Stimulated activated CD8-positive, alpha-beta memory T cell treated with anti-CD3 and anti-CD28 coated beads, Interleukin-7, amount 100 ng/mL, for 1 hour (primary cell): ENCODE measurements at places on chromosomes 6 and 20.

GRCh38 chr6:156778454-156779205 lies 1.5 kb downstream of the ARID1B start:
- DNase-seq, result peak; percentile 6

- no peak for DNase-seq
Measured at GRCh38 chr6:12748411-12748810, 31.8 kb downstream of the PHACTR1 start.

GRCh38 chr20:50281831-50282591 lies 91.4 kb downstream of the CEBPB start:
- no peak for DNase-seq

DNA sequence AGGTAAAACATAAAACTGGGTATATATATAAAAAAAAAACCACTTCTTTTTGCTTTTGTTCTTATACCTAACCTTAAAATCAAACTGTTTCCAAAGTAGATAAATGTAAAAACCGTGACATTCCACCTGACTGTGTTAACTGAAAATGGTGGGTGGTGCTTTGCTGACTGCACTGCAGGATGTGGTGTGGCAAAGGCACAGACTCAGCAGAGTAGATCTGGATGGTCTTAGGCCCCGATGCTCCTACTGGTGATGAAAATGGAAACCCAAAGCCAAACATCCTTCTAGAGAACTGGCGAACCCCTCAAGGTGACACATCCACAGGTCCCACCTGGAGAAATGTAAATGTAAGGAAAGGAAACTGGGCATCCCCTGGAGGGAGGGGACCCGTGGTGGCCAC lies 8.9 kb downstream of the TGIF2 start:
- no peak for DNase-seq

DNA sequence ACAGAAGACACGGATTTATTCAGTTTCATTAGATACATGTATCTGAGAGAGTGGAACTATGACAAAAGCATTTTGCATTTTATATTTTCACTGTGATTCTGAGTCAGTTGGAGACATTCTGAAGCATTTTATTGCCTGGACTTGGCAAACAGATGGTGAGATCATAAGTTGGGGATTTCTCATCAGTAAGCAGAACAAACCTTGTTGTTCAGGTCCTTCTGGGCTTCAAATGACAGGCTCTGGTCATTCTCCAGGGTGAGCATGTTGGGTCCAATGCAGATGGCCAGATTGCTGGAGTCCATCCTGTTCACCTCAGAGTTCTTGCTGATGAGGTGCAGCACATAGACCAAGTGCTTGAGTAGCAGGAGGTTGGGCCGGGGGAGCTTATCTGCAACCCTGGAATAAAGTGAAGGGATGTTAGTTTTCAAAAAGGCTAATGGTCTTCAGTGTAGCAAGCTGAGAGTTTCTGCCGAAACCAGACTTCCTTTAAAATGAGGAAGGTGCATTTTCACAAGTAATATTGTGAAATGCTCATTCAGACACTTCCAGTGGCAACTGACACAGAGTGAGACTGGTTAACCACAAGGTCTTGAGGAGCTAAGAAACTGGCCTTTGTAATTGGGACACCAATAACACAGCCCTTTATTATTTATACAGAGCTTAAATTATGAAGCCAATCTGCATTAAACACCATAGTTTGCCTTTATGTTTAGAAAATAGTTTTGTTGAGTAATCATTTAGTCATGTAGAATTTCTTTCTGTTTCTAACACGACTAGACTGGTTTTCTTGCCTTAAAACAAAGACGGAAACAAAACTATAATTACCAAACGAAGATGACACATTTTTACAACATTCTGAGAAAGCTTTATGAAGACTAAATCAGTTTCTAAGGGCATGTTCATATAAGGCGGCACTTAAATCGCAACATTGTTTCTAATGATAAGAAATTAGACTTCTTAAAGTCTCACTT lies 5.6 kb downstream of the TAGAP start:
- DNase-seq, result no peak

GRCh38 chr20:63855363-63856097 lies 5.8 kb upstream of the ABHD16B start:
- no peak for DNase-seq

DNA sequence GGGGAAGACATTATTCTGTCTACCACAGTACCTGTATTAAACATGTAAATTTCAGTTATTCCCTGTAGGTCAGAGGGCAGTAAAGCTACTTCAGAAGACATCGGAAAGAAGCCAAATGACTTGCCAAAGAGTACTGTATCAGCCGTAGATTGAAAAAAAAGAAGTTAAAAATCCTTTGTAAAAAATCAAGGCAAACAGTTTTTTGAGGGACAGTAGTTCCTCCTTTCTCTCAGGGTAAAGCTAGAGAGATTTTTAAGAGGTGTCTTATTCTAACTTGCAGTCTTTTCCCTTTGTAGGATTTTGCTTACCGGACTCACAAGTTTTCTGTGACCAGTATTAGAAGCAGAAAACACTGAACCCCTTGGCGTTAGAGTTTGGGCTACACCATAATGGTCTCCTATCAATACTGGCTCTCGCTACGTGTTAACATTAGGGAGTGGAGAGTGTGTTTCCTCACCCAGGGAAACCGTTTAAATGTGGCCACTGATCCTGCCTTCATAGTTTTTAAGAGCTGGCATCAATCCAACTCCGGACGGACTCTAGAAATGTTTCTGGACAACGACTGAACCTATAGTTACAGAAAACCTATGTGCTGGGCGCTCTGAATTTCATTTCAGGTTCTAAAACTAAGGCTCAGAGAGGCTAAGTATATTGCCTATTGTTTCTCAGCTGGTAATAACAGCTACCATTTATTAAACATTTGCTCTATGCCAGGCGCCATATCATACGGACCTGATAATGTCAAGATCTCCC lies 1.3 kb upstream of the ASXL1 start:
- no peak for DNase-seq

GRCh38 chr6:35088281-35089215 lies 52.6 kb downstream of the TCP11 start:
- no peak for DNase-seq

GRCh38 chr20:23128461-23129125 lies 42.5 kb upstream of the CD93 start:
- DNase-seq, result no peak

DNA sequence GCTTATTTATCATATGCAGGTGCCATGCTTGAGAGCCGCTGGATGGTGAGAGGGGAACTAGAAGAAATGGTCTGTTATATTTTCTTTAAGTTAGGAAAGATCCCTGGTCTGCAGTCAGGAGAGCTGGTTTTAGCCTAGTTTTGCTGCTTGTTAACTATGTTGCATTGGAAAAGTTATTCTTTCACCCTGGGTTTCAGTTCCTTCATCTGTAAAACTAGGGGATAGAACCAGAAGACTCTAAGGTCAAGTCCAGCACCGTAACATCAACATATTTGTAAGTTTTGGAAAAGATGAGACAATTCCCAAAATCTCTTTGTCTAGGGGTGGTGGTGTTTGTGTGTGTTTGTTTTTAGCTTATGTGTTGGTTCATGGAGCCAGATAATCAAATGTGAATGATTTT lies 304.0 kb downstream of the QKI start:
- DNase-seq, result no peak

DNA sequence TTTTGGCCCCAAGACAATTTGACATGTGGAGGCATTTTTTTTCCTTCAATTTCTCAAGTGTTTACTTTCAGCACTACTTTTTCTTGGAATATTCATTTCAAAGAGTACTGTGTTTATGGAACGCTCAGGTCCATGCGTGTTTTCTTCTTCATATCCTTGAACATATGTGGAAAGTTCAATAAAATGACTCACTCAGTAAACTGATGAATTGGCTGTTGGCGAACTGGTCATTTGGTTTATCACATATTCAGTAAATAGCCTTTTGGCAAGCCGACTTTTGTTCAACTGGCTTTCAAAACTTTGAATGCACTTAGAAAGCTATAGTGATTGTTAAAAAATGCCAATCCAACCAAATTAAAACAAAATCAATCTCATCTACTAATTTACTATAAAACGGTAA lies 964.6 kb upstream of the SLC35B3 start:
- DNase-seq, result no peak

DNA sequence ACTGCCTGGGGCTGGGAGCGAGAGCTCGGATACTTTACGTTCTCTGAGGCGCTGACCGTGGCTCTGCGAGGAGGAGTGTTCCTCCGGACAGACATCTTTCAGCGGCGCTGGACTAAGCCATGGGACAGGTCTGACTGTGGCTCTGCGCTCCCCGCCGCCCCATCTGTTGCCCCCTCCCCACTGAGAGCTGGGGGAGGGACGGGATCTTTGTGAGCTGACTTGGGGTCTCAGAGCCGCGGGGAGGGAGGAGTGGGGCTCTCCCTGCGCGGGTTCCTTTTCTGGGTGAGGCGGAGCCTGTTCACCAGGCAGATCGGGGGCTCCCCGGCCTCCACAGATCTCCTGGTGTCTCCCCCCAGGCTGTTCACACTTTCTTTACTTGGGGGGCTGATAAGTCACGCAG lies 11.3 kb upstream of the GATA5 start:
- DNase-seq, result no peak

DNA sequence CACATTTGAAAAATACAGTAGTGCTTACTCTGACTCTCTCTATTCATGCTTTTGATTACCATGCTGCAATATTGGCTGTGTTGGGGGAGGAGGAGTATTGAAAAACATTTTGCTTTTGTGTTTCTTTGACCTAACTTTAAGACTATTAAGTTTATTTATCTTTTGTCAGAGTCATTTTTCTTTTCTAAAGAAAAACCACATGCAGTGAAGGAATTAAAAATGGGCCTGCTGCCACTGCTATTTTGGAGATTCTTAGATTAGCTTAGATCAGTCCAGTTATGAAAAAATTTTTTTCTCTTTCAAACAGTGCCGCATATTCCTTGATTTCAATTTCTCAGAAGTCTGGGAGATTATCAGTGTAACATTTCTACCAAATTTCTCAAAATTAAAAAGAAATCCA lies 36.1 kb downstream of the BCKDHB start:
- DNase-seq, result no peak

DNA sequence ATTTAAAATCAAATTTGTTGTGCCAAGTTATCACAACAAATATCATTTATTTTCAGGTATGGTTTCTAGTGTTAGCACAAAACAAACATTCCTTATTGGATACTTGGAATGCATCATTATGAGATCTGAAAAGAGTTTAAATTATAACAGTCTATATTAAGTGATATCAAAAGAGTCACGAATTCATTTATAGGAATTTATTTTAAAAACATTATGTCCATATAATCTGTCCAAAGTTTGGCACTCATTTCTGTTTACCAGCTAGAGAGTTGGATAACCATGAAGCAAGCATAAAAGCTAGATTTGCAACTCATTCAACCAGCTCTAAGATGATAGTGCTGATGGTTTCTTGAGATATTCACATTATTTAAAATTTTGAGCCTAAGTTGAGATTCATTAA lies 453.2 kb downstream of the DOK5 start:
- no peak for DNase-seq

- DNase-seq, result no peak
Measured at GRCh38 chr6:115882174-115882573, 178.5 kb downstream of the FRK start.

DNA sequence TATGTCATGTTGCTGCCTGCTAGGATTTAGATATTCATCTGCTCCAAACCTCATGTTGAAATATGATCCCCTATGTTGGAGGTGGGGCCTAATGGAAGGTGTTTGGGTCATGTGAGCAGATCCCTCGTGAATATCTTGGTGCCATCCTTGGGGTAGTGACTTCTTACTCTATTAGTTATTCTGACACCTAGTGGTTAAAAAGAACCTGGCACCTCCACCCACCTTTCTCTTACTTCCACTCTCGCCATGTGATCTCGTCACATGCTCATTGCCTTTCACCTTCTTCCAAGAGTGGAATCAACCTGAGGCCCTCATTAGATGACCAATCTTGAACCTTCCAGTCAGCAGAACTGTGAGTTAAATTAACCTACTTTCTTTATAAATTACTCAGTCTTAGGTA lies 549.4 kb upstream of the SYNCRIP start:
- DNase-seq, result no peak
